ENCODE measurements at places on chromosomes 11 and 22. TPM values are rescaled to one million over a fixed set of nuclear protein-coding genes. Genes with fewer than 3 reads are reported as not detected.

DNA sequence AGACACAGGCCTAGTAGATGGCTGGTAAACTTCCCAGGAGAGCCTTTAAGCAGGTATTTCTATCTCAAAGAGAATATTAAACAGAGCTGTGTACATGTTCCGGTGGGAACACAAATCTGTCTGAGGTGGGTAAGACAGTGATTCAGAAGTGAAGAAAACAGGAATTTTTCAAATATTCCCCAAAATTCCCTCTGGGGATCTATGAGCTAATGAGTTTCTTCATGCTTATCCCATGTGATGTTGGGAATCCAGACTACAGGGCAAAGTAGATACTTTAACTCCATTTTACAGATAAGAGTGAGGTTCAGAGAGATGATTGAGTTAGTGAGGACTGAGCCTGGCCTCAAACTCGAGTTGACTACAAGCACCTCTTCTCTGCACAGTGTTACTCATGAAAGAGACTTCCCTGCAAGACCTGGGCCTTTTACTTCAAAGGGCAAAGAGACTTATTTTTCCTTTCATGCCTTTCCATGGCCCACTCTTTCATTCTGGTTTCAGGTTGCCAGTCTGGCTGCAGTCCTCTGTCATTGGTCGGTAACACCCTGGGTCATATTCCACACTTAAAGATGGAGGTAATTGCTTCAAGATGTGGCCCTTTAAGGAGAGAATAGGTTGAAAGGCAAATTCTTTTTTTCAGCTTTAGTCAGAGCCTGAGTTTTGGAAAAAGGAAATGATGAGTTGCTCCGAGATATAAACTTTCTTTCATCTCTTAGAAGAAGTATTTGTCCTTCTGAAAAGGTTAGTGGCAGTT is 70.1 kb downstream of the CYB5R2 start:
- no peak for DNase-seq

GRCh38 chr11:11499300-11499699 is 122.5 kb downstream of the GALNT18 start:
- no peak for DNase-seq

The FAM180B gene
- not detected for total RNA-seq

The OR5A1 gene
- not detected for total RNA-seq

DNA sequence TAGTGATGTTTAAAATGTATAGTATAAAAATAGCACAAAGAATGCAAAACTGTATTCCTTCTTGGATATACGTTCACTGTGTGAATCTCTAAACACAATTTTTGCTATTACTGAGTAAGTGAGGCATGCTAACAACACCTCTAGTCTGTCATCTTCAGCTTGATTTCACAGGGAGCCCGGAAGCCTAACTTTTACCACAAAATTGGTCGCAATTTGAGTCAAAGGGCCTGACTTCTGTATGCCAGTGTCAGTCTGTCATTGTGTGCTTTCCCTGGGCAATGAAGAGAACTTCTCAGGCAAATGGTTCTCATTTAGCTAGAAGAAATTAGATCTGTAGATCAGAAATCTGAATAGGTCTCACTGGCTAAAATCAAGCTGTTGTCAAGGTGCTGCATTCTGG is 1059.5 kb downstream of the FAM181B start:
- no peak for DNase-seq

The ABCC8 gene
- 1.9 TPM for total RNA-seq

- no peak for DNase-seq
Measured at GRCh38 chr11:108069947-108070346, 51.4 kb upstream of the ACAT1 start.

The ADM2 gene
- total RNA-seq: not detected

- no peak for DNase-seq
Measured at GRCh38 chr11:13214276-13214675, 63.3 kb upstream of the BMAL1 start.
